ENCODE measurements at places on chromosomes 11 and 22. TPM values are rescaled to one million over a fixed set of nuclear protein-coding genes. Genes with fewer than 3 reads are reported as not detected.

RBMXL2 gene
- not detected for total RNA-seq

TRIM48 gene
- not detected for total RNA-seq

IGLL1 gene
- not detected for total RNA-seq

NRIP3 gene
- total RNA-seq, result 0.96 TPM

NXPE4 gene
- not detected for total RNA-seq

PUS3 gene
- 9.3 TPM for total RNA-seq

LGALS12 gene
- not detected for total RNA-seq

LMF2 gene
- 51.7 TPM for total RNA-seq

FOLR2 gene
- total RNA-seq, result not detected

GP1BB gene
- 1.3 TPM for total RNA-seq

CNTF gene
- total RNA-seq, result 1.1 TPM

SLC22A6 gene
- not detected for total RNA-seq

DMC1 gene
- 6.1 TPM for total RNA-seq

GAB2 gene
- total RNA-seq, result 3.7 TPM

MMP27 gene
- not detected for total RNA-seq

ATG13 gene
- 48.1 TPM for total RNA-seq

BRSK2 gene
- 5.6 TPM for total RNA-seq

BATF2 gene
- total RNA-seq, result 0.75 TPM

HORMAD2 gene
- not detected for total RNA-seq

SHANK2 gene
- 6.6 TPM for total RNA-seq
